ENCODE measurements at places on chromosomes 12 and 14. TPM values are rescaled to one million over a fixed set of nuclear protein-coding genes. Genes with fewer than 3 reads are reported as not detected.

FOXA1 gene
- 3.6 TPM for polyA plus RNA-seq

PMEL gene
- 2.2 TPM for polyA plus RNA-seq

ISM2 gene
- polyA plus RNA-seq = not detected

DHRS2 gene
- 0.23 TPM for polyA plus RNA-seq

LRCOL1 gene
- polyA plus RNA-seq = 0.46 TPM

VRK1 gene
- 12.5 TPM for polyA plus RNA-seq

KRT6C gene
- polyA plus RNA-seq = not detected

PLEKHG7 gene
- polyA plus RNA-seq = 0.35 TPM

OTX2 gene
- polyA plus RNA-seq = not detected

IRAK3 gene
- 4.8 TPM for polyA plus RNA-seq

OR4Q2 gene
- not detected for polyA plus RNA-seq

RNFT2 gene
- polyA plus RNA-seq = 1.1 TPM

OVCH1 gene
- 0.08 TPM for polyA plus RNA-seq

TMCC3 gene
- polyA plus RNA-seq = 20.2 TPM

MBD6 gene
- 32.2 TPM for polyA plus RNA-seq

AJUBA gene
- 38.7 TPM for polyA plus RNA-seq

JDP2 gene
- 59.1 TPM for polyA plus RNA-seq

C14orf39 gene
- 1.6 TPM for polyA plus RNA-seq

MUCL1 gene
- polyA plus RNA-seq = not detected

ARHGEF25 gene
- 51.2 TPM for polyA plus RNA-seq

TSPAN19 gene
- 0.30 TPM for polyA plus RNA-seq

WIF1 gene
- polyA plus RNA-seq = 6.4 TPM

VAMP1 gene
- 6.2 TPM for polyA plus RNA-seq

KRT4 gene
- polyA plus RNA-seq = 5.6 TPM

VSIG10 gene
- polyA plus RNA-seq = 9.1 TPM

CLEC4C gene
- not detected for polyA plus RNA-seq

P3H3 gene
- 42.6 TPM for polyA plus RNA-seq

C12orf56 gene
- polyA plus RNA-seq = 1.3 TPM

ADSS1 gene
- 56.9 TPM for polyA plus RNA-seq

RAB15 gene
- 30.7 TPM for polyA plus RNA-seq

ERP27 gene
- 0.88 TPM for polyA plus RNA-seq

SLC17A8 gene
- 0.57 TPM for polyA plus RNA-seq

CLEC2B gene
- 0.79 TPM for polyA plus RNA-seq

GPX2 gene
- polyA plus RNA-seq = 0.53 TPM

SPIC gene
- not detected for polyA plus RNA-seq

PZP gene
- 0.71 TPM for polyA plus RNA-seq

RBP5 gene
- polyA plus RNA-seq = 6.5 TPM

LAG3 gene
- polyA plus RNA-seq = 1.1 TPM

CRIP1 gene
- 32.6 TPM for polyA plus RNA-seq

TAS2R20 gene
- 2.0 TPM for polyA plus RNA-seq

NINJ2 gene
- polyA plus RNA-seq = 6.5 TPM

Measured in muscle of leg (tissue), 16 donors.